ENCODE measurements at places on chromosomes 16 and 17.
A peak's percentile ranks its signal among the peaks of the same experiment; 100 is the strongest.

- DNase-seq, result peak; percentile 77
These were observed 748 bp upstream of the CMTM3 start for GRCh38 chr16:66603537-66604375.

DNA sequence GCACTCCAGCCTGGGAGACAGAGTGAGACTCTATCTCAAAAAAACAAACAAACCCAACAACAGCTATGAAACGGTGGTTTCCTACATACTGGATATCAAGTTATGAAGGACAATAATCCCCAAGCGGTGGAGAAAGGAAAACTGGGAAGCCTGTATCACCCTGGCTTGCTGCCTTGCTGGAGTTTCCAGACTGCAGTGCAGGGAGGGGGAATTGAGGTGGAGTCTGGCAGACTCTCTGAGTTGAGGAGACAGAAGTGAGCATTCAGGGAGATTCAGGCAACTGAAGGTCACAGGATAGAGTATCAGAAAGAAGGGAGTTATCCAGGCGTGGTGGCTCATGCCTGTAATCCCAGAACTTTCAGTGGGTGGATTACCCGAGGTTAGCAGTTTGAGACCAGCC is 11.9 kb downstream of the QRICH2 start:
- no peak for DNase-seq

DNA sequence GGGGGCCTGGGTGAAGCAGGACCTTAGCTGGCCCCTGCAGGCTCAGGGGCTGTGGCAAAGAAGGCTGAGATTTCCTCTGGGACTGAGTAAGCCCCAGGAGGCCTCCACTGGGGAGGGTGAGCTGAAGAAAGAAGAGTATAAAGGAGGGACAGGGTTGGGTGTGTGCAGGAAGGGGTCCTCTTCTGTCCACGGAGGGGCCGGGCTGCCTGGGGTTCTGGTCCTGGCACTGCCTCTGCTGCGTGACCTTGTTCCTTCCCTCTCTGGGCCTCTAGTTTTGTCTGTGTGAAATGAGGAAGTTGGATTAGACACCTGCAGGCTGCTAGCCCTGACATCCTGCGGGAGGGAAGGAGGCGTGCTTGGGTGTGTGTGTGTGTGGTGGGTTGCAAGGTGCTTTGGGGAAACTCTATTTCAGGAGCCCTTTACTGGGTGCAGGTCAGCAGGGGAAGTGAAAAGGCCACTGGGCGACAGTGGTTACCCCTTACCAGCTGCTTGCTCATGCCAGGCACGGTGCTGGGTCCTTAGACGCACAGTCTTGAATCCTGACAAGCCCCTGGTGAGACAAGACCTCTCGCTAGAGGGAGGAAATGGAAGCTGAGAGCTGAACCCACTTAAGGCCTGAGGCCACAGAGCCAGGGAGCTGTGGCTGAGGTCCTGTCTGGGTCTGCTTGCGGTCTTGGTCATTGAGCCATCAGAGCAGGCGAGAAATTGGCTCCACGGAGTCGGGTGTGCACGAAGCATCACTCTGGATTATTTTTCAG is 60.7 kb downstream of the OR1D5 start:
- no peak for DNase-seq

DNA sequence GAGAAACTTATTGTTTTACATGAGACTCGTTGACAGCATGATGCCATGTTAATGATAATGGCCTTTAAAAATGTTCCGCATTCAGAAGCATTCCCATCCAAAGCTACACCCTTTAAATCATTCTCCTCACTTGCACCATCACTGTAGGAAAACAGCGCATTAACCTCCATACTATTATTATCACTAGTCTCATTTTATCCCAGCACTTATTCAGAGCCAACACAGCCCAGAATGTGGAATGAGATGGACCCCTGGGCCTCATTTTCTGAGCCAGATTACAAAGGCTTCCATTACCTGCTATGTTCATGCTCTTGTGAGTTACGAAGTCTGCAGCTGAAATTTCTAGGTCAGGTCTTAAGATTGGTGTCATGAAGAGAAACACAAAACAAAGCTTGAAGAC is 159.4 kb downstream of the HS3ST3A1 start:
- no peak for DNase-seq

DNA sequence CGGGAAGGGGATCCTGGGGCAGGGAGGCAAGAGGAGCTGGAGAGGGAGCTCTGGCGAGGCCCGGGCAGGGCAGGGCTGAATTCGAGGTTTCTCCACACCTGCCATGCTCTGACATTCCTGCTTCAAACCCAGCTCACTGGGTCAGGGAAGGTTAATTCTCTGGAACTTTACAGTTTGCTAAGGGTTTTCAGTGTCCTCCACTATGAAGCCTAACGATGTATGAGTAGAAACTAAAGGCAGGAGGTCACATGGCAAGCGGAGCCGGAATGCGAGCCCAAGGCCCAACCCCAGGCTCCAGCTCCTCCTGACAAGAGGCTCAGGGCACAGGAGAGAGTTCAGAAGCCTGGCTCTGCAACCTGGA is 29.2 kb downstream of the DCAKD start:
- peak; percentile 42 for DNase-seq

DNA sequence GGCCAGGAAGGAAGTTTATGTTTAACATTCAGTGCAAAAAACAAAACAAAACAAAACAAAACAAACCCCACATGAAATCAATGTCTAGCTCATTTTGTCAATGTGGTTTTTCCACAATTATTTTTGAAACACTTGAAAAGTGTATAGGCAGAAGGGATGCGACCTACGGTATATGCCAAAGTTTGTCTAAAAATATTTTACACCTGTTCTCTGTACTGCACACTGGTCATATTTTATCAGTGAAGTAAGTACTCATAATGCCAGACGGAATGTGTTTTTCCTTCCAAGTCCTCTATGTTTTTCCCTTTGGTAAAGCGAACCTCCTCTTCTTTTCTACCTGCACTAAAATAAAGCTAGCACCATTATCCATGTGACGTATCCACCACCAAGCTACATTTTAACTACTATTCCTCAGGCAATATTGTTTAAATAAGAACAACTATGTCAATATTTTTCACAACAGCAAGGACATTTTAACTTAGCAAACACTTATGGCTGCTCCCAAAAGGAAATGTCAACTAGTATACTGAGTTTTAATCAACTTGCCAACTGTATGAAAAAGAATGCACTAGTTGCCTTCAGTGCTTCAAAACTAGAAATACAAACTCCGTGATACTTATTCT is 10.3 kb downstream of the TOB1 start:
- no peak for DNase-seq

- DNase-seq, result no peak
These were observed 44.0 kb downstream of the EPN2 start for GRCh38 chr17:19281161-19281560.

- DNase-seq, result peak; percentile 91
These were observed 43.9 kb downstream of the CHD9 start for GRCh38 chr16:53098526-53099317.

GRCh38 chr16:66250686-66251431 is 115.6 kb upstream of the CDH5 start:
- no peak for DNase-seq

- no peak for DNase-seq
These were observed 8.2 kb downstream of the ARL4D start for GRCh38 chr17:43406676-43407645.

DNA sequence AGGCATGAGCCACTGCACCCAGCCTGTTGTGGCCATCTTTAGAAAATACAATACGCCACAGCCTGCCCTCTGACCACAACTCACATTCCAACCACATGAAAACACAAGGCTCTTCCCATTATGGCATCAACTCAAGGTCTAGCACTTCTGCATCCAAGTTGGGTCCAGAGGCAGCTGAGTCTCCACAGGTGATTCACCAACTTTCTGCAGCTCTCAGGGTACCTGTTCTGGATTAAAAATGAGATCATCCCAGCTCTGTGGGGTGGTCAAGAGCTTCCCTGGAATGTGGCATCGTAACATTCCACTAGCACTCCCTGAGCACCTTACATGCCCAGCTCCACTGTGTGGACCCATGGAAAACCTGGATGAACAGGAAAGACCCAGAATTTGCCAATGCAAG is 9.9 kb upstream of the GUCY2D start:
- no peak for DNase-seq

DNA sequence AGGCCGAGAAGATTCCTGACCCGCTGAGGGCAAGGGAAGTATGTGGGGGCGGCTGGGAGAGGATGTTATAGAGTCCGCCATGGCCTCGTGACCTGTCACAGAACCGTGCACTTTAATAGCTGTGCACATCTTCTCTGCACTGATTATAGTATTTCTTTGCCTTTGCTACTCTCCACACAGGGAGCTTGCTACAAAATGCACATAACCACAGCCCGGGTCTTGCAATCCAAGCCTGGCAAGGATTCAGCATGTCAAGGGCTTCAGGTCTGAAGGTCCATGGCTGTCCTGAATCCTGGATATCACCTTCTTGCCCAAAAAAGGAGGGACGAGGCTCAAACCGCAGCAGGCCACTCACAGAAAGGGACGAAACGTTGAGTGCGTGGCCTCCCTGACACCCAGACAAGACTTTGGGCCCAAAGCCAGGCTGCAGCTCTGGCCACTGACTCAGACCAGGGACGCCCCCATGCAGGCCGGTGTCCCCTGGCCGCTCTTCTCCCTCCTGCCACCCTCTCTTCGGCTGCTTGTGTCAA is 43.7 kb downstream of the USP22 start:
- DNase-seq, result no peak

- peak; percentile 50 for DNase-seq
These were observed 858 bp downstream of the MMD start for GRCh38 chr17:55420776-55421178.

DNA sequence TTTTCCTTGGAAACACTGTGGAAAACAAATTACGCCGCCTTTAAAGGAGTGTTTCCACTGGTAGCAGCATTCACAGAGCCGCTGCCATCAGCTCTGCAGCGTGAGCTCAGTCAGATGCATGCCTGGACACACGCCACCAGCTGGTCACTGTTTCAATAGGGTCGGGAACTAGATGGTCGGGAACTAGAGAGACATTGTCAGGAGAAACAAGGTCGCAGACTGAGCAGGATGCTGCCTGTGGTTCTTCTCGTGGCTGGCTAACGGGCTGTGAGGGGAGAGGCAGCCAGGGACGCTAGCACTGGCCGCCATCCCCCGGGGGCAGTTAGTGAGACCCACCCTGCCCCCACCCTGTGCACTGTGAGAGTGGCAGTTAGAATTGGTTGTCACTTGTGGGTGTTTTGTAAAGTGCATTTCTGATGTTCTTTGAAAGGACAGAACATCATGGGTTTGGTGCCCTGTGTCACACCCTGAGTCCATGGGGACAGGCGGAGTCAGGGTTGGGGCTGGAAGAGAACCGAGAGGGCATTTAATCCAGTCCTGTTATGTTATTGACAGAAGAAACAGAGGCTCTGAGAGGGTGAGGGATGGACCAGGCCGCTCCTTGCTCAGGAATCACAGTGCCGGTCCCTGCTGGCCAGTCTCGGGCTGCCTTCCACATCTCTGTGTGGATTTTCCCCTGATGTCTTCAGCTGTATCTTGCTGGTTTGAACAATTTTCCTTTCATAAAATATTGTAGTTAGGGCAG is 86.3 kb downstream of the SPECC1 start:
- DNase-seq, result peak; percentile 67

DNA sequence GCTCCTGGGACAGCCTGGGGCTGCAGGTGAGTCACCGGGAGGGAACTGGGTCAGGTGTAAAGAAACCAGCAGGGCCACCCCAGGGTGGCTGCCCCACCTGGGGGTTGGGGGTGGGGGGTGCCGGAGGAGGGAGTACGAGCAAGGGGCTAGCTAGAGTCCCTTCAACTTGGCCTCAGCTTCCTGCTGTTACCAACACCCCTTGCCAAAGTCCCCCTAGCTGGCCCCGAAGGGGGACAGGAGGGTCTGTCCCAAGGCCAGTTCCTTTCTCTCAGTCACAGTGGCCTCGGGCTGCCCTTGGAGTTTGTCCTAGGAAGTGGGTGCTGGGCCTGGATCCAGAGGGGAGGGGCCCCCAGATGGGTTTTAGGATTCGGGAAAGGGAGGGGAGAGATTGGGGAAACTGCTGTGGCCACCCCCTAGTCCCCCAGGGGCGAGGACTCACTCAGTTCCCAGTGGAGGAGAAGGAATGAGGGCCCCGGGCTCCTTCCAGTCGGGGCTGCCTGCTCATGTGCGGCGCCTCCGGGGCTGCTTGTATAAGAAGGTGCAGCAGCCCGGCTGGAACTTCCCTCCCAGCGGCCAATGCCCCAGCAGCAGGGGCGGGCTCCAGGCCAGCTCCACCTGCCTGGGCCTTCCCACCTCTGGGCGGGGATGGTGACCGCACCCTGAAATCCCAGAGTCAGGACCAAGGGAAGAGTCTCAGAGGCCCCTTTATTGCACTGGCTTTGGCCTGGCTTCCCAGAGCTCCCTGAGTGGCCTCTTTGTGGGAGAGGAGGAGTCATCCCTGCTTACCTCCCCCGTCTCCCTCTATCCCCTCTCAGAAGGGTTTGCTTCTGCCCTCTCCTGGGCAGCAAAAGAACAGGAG is 7.3 kb downstream of the ARHGAP27 start:
- DNase-seq, result peak; percentile 82

- DNase-seq, result no peak
These were observed 10.3 kb downstream of the KRT9 start for GRCh38 chr17:41561554-41561953.

- no peak for DNase-seq
These were observed 289.4 kb downstream of the SEC14L1 start for GRCh38 chr17:77429969-77430752.

- DNase-seq, result peak; percentile 13
These were observed 1.5 kb upstream of the SREBF1 start for GRCh38 chr17:17837966-17838962.

GRCh38 chr17:79395545-79395944 is 215.3 kb downstream of the RBFOX3 start:
- no peak for DNase-seq

- DNase-seq, result no peak
These were observed 3.1 kb downstream of the FAM20A start for GRCh38 chr17:68598074-68598473.

- peak; percentile 23 for DNase-seq
These were observed 22.7 kb downstream of the PEMT start for GRCh38 chr17:17568772-17569195.

DNA sequence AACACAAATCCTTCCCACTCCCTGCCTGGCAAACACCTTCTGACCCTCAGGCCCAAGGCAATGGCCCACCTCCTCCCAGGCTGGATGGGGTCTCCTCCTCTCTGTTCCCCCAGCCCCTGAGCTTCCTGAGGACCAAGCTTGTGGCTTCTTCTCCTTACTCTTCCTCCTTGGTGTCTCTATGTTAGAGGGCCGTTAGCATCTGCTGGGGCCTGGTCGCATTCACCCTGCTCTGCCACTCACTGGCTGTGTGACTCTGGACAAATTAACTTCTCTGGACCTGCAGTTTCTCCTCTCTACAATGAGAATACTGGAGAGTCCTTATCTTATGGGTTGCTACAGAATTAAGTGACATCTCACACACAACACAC is 725 bp upstream of the MT2A start:
- no peak for DNase-seq

DNA sequence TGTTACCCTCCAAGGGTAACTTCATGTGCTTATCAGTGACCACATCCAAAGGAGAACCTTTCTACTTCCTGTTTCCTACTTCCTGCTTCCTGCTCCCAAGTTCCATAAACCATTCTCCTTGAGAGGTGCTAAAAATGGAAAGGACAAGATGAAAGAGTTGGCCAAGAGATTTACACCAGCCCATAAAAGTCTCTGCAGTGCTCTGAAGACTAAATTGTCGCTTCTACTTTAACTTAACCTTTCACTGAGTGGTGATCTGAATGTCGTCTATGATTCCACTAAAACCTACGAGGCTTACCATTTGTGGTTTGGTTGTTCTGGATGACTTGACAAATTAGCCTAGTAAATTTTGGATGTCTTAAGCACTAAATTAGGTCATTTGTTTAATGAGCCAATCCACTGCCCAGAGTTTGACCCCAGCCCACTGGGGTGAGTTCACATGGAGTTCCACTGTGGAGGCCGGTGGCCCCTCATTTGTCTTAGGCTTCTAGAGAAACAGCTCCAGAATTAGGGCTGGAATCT is 333.1 kb downstream of the FOXL1 start:
- no peak for DNase-seq
